ENCODE measurements at places on chromosomes 3 and 15.

DNA sequence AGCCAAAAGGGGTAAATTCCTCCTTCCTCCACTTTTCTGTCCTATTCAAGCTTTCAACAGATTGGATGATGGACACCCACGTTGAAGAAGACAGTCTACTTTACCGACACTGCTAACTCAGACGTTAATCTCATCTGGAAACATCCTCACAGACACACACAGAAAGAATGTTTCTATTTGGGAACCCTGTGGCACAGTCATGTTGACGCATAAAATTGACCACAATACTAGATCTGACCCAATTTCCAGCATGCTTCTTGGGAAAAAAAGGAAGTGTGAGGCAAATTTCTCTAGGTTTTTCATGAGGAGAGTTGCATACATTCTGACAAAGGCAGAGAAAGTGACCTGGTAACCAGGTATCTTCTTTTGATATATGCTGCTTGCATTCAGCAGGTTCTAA is 594.1 kb downstream of the FGF12 start:
- no peak for DNase-seq

DNA sequence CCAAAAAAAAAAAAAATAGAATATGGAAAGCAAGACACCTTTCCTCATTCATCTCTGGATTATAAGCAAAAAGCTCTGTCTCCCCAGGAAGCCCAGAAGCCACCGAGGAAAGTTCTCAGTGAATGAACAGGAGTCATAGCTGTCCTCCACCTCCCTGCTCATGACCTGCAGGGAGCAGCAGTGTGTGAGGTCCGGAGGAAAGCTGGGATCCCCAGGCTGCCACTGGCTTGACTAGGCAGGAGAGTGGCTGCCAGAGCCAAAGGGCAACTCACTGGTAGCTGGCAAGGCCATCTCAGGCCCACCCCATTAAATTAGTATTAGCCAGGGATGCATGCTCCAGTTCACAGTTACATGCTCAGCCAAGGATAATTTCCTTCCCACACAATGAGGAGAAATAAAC is 191.6 kb upstream of the STT3B start:
- no peak for DNase-seq

DNA sequence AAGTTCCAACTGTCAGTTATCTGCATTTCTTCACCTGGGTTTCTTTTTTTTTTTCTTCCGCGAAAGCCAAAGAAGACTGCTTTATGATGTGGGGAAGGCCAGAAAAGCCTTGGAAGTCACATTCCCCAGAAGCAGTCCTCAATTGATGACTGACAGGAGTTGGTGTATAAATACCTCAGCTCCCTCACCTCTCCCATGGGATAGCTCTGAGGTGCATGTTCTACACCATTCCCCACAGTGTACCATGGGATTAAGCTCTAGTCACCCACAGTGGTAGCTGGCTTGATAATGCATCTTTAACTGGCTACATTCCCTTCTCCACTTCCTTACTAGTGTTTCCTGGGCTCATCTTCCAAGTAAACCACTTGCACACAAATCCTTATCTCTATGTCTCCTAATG is 30.5 kb downstream of the DPH3 start:
- DNase-seq, result no peak

DNA sequence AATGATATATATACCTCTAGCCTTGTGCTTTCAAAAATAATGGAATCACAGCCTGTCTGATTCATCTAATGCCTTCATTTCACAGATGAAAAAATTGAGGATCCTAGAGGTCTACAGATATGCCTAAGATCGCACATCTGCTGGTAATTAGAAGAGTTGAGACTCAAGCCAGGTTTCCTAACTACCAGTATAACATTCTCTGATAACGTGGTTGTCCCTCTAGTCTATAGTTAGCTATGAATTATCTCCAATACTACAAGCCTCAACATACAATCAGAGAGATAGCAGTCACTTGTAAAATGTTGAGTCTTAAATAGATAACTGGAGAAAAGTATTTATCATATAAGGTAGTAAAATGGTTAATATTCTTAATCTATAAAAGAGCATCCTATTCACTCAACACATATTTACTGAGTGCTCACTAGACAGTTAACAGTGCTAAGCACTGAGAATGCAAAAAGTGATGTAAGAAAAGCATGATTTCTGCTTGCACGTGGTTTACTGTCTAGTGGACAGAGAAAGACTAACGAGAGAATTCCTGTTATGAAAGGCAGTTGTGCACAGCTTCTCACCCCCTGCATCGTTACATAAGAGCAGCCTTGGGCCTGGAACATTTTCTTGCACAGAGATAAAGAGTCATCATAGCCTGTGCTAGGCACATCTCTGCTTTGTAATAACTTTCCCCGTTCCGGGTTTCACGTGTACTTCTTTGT is 4.9 kb upstream of the ENTPD3 start:
- no peak for DNase-seq

Measured in immature natural killer cell (primary cell).